ENCODE measurements at places on chromosomes 4 and X.

GRCh38 chrX:50905334-50905733, 5.2 kb upstream of the BMP15 start:
- DNase-seq = peak; percentile 38

DNA sequence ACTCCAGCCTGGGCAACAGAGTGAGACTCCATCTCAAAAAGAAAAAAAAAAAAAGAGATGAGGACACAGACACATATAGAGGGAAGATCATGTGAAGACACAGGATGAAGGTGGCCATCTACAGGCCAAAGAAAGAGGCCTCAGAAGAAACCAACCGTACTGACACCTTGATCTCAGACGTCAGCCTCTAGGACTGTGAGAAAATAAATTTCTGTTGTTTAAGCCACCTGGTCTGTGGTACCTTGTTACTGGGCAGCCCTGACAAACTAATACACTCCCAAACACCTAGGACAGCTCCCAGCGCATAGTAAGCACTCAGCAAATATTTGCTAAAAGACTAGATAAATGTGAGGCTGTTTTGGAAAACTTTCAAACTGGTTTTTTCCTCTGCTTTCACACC, 59.2 kb upstream of the SMIM10 start:
- DNase-seq = no peak

GRCh38 chr4:113358784-113359183, 309.3 kb downstream of the ANK2 start:
- DNase-seq = peak; percentile 20

GRCh38 chr4:154030152-154030551, 241.3 kb upstream of the SFRP2 start:
- no peak for DNase-seq

GRCh38 chrX:69158166-69158980, 6.9 kb downstream of the PJA1 start:
- DNase-seq = peak; percentile 75

DNA sequence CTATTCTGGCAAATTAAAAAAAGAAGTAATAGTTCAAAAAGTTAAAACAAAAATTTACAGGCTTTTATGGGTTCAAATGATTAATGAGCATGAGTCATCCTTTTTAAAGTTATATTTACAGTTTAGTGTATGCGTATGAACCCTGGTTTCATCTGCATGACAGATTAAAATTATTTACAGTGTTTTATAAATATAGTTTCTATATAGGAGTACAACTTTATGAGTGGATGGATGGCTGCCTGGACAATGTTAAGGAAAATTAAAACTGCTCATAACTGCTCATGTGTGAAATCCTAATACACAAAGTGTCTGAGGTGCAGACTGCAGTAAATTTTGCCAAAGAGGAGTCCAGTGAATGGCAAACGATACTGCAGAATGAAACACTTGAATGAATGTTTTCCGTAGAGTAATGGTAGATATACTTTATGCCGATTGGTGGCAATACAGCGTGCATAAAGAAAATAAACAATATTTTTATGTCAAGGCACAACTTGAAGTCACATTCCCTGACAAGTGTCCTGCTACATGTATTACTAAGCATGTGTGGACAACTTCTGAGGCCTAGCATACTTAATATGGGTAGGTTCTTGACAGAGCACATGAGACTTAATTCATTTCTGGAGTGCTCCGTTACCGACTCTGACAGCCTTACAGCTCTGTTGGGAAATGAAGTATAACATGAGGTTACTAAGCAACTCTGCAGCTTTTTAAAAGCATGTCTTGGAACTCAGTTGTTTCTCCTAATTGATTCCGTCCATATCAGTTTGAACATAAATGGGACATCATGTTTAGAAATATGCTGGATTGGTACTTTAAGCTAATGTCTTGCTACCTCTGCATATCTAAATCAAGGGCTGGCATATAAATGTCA, 985.6 kb upstream of the PCDH7 start:
- DNase-seq = no peak

DNA sequence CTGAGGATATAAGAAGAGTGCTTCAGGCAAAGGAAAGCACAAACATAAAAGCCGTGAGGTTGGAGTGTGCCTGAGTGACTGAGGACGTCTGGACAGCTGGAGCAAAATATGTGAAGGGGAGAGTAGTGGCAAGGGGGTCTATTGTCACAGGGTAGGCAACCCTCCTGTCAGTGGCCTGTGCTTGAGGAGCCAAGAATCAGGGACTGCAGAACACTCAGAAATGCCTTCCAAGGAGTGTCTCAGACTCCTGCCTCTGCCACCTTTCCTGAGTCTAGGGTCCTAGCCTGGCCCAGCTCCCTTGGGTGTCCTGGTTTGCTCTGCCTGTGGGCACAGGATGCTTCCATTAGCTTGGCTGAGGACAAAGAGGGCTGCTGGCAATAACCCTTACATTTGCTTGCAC, 152.5 kb upstream of the PJA1 start:
- no peak for DNase-seq

DNA sequence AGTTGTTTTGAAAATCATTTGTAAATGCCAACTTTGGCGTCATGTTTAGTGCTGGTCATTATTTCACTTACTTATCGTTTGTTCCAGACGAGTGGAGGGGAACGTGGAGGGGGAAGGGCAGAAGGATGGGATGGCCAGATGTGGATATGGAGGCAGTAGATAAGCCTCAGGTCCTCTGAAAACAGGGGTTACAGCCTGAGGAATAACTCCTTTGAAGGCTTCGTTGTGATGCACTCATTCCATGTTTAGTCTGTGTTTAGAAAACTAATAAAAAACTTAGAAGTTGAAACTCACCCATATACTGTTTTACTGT, 1.1 kb downstream of the MOB1B start:
- no peak for DNase-seq
